ENCODE measurements at places on chromosomes 11 and 22. TPM values are rescaled to one million over a fixed set of nuclear protein-coding genes. Genes with fewer than 3 reads are reported as not detected.

GRCh38 chr11:78594814-78595213, 20.1 kb upstream of the NARS2 start:
- DNase-seq: no peak

DNA sequence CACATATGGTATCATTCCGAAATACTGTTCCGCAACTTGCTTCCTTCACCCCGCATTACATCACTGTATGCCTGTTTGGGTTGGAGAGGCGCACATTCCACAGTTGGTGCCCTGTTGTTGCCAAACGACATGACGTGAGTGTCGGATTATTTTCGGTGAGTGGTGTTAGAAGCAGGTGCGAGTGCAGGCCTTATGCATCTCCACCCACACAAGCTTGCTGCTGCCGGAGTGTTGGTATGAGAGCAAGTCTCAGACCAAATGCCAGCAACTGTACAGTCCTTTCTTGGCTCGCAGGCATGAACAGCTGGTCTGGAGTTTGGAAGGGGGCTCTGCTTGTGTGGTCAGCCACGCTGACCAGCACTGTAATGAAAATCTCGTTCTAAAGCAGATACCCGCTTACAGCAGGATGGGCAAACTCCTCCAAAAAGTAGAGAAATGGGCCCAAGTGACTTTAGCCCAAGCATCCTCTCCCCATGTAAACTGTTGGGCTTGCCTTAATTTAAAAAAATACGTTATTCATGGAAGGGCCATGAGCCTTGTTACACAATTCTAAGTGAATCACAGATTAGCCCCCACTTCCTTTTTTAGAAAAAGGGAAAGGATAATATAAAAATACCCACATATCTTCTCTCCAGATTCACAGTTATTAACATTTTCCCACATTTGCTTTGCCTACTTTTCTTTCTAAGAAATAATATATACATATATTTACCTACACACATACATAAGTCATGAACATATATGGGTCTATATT, 48.7 kb upstream of the OR9Q1 start:
- no peak for DNase-seq

GRCh38 chr11:118007040-118007439, 20.8 kb downstream of the IL10RA start:
- DNase-seq: no peak

DNA sequence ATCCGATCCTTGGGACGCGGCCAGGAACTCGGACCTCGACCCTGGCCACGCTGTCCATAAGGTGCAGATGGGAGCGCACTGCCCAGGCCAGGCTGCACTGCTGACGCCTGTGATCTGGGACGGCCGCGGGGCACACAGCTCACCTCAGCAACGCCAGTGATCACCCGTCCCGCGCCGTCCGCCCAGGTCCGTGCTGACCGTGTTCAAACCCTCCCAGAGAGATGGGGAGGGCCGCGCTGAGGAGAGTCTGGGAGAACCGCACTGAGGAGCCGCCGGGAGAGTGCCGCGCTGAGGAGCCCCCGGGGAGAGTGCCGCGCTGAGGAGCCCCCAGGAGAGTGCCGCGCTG, 636 bp downstream of the KCNQ1OT1 start:
- DNase-seq: no peak

DNA sequence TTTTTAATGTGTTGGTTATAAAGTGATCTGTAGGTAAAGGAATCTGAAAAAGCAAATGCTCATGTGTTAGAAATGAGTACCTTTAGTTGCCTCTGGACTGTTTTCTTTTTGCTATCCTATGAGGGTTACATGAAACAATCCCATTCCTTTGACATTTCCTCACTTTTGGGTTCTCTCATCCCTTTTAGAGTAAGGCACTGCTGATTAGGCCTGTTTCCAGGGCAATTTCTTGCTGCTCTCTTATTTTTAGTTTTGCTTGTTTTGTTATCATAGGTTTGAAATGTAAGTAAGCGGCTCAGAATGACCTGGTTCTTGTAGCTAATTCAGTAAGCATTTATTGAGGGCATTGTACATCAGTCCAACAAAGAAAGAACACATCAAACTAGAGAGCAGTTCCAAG, 138.9 kb downstream of the DDX10 start:
- DNase-seq: no peak

GRCh38 chr11:42620796-42621195, 691.0 kb upstream of the API5 start:
- no peak for DNase-seq

DNA sequence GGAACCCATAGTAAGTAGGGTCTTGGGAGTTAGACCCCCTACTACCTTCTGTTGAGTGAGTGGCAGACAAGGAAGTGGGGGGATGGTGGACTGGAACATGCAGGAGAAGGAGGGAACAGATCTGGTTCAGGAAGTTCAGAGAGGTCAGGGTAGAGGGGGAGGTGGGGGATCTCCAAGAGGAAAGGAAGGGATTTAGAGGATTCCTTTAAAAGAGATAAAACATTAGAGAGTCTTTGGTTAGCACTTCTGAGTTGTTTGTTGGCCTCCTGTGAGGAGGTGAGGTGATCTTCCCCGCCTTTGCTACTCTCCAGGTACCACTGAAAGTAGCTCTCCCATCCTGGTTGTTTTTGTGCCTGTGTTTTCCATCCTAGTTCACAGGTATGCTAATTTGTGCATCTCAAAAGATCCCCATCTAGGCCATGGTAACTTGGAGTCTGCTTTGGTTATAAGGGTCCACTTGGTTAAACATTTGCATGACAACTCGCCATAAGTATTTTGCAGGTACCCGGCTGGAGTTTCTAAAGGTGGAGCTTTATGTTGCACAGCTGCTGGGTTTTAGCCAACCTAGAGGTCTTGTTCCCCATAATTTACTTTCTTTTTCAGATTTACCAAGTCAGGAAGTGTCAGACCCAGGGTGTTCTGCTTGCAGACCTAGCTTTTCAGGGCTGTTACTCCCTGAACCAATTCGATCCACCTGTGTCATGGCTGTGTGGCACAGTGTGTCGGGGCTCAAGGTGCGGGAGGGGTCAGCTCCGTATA, 79.3 kb upstream of the SORL1 start:
- no peak for DNase-seq

- no peak for DNase-seq
Measured at GRCh38 chr11:15926071-15926470, 430.3 kb downstream of the SOX6 start.

GRCh38 chr22:23078462-23078787, 8.1 kb downstream of the GNAZ start:
- no peak for DNase-seq

The KREMEN1 gene
- 3.9 TPM for total RNA-seq

Data from H4 (cell line).